ENCODE measurements at places on chromosomes 12 and 14.

DNA sequence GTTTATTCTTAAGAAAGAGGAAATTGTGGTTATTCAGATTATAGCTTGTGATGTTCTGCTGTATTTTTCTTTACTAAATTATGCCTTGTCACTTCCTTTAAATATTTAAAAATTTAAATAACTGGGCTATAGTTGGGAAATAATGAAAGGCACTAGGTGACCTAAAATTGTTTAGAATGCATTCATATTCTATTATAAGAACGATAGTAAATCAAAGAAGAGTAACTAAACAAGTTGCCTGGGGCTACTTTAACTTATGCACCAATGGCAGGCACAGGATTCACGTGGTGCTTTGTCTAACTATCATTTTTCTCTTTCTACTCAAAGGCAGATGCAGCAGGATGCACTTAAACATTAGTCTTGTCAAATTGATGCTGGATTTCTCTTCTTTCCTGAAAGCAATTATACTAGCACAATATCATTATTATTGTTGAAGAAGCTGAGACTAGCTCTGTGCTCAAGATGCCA, 190.7 kb upstream of the PPFIA2 start:
- no peak for DNase-seq

DNA sequence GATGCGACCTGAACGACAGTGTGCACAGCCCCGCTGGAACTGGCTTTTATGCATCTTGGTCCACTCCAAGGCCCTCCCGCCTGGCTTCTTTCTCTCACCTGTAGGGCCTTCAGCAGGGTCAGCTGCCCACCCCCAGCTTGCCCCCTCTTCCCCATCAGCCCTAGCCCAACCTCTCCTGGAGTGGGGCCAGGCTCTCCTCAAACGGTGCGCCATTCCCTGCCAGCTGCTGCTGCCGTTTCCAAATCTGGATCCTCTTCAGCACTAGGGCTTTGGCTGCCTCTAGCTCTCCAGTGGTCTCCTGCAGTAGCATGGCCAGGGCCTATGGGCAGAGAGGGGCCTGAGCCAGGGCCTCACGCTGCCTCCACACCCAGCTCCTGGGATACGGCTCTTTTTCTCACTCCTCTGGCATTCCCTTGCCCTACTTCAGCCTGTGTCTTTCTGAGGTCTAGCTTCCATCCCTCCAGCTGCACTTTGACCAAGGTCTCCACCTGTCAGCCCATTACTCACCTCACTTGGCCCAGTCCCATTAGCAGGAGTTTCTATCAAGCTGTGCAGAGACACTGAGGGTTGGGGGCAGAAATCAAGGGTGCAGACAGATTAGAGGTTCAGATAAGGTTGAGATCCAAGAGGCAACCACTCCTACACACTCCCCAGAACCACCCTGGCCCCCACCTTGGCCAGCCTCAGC, 5.0 kb downstream of the STAT6 start:
- DNase-seq = no peak

- DNase-seq = no peak
Observed at GRCh38 chr14:22572562-22573058, 16.4 kb downstream of the DAD1 start.

DNA sequence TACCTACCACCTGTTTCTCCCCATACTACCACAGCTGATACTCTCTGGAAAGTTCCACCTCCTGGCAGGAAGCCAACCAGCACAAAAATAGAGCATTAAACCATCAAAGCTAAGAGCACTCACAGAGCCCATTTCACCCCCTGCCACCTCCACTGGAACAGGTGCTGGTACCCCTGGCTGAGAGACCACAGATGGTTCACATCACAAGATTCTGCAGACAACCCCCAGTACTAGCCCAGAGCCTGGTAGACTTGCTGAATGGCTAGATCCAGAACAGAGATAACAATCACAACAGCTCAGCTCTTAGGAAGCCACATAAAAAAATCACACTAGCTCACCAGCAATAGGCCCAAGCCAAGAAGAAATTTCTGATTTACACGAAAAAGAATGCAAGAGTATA, 855.2 kb downstream of the FSCB start:
- DNase-seq = no peak

- no peak for DNase-seq
Observed at GRCh38 chr14:75188520-75189268, 12.3 kb upstream of the TMED10 start.

- no peak for DNase-seq
Observed at GRCh38 chr12:79566452-79567174, 124.2 kb downstream of the PAWR start.

- no peak for DNase-seq
Observed at GRCh38 chr12:26286186-26286585, 90.8 kb downstream of the SSPN start.

Data from stimulated activated CD4-positive, alpha-beta T cell treated with anti-CD3 and anti-CD28 coated beads, Interleukin-2, amount 100 ng/mL, for 48 hours (primary cell).